ENCODE measurements at places on chromosomes 4 and X.

- no peak for DNase-seq
These were observed 1821.7 kb downstream of the ARAP2 start for GRCh38 chr4:34422472-34423175.

- DNase-seq: no peak
These were observed 890.6 kb downstream of the STPG2 start for GRCh38 chr4:97252615-97253154.

DNA sequence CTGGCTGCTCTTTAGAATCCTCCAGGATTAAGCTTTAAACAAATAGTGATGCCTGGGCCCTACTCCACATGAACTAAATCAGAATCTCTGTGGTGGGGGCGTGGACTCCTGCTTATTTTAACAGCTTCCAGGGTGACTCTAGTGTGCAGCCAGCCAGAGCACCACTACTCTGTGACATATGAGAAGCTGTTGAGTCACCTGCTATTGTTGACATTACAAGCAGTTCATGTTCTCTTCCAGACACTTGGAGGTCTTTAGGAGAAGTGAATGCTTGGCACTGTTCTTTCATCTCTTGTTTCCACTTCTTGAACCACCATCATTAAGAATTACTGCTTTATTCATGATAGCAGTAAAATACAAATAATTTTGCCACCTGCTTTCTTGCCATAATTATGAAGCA is 426 bp upstream of the C4orf51 start:
- DNase-seq: no peak

GRCh38 chr4:27013012-27013411 is 152.4 kb downstream of the STIM2 start:
- no peak for DNase-seq

- DNase-seq: peak; percentile 59
These were observed 17.8 kb downstream of the WDR1 start for GRCh38 chr4:10098780-10099160.

GRCh38 chr4:10084651-10085358 is 31.8 kb downstream of the WDR1 start:
- no peak for DNase-seq

- no peak for DNase-seq
These were observed 70.1 kb downstream of the INPP4B start for GRCh38 chr4:142776026-142776425.

GRCh38 chrX:15468036-15468435 is 25.1 kb downstream of the PIR start:
- no peak for DNase-seq

DNA sequence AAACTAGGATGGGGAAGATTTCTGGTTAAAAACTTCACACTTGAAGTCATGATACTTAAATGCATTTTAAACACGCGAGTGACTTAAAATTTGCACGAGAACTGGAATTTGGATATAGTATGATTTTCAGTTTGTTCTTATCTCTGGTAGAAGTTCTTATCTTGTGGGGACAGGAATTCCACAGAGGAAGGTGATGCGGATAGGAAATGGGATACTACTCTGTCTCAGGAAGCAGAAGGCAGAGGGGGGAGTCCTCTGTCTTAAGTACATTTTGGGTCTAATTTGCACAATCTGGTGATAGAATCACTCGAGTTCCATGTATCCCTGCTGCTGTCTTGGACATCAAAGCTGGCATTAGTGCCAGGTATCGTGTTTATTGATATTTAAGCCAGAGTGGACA is 53.3 kb downstream of the TLL1 start:
- no peak for DNase-seq

GRCh38 chr4:48706736-48707135 is 73.3 kb downstream of the FRYL start:
- DNase-seq: no peak

DNA sequence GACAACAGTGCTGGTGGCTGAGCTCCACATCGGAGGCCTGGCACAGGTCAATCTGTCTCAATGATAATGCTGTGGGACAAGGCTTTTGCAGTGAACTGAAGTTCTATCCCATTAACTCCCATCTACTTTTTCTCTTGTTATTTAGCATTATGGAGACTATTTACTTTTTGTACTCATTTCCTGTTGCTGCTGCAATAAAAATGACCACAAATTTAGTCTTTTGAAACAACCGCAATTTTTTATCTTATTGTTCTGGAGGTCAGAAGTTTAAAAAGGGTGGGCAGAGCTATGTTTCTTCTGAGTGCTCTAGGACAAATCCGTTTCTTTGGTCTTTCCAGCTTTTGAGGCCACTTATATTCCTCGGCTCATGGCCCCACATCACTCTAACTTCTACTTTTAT is 111.0 kb upstream of the PITX2 start:
- DNase-seq: no peak

- DNase-seq: no peak
These were observed 68.0 kb upstream of the MAP9 start for GRCh38 chr4:155444721-155445120.

DNA sequence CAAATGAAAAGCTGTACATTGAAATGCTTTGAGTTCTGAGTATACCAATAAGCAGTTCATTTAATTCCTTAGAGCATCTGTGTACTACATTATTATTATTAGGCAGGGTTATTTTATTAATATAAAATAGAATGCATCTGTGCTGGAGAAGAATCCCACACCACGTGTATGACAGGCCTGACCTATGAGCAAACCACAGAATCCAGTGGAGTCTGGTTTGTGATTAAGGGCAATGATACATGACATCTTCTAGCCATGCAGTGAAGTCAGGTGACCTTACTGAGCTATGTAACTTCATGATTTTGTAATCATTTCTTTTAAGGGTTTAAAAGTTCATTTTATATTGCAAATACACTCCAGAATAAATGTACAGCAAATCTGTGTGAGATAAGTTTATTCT is 1165.0 kb upstream of the TENM3 start:
- DNase-seq: no peak
